Fibroblast of villous mesenchyme (primary cell): ENCODE measurements at places on chromosomes 2 and 18.

DNA sequence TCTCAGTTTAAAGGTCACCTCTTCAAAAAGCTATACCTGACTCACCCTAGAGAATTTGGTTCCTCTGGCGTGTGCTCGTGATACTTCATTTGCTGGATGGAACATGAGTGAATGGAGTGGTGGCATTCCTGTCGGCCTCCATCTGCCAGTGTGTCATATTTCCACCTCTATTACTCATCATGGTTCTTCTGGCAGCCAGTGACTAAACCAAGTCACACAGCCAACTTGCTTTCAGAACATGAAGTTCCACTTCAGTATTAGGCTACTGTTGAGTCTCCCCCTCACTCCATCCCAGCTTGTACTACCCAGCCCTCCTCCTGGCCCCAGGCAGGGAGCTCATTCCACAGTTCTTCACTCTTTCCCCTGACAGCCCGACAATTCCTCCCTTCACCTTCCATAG, 169.8 kb downstream of the MREG start:
- peak; percentile 49 for DNase-seq

GRCh38 chr2:28391564-28392296, 928 bp upstream of the FOSL2 start:
- DNase-seq = peak; percentile 96

DNA sequence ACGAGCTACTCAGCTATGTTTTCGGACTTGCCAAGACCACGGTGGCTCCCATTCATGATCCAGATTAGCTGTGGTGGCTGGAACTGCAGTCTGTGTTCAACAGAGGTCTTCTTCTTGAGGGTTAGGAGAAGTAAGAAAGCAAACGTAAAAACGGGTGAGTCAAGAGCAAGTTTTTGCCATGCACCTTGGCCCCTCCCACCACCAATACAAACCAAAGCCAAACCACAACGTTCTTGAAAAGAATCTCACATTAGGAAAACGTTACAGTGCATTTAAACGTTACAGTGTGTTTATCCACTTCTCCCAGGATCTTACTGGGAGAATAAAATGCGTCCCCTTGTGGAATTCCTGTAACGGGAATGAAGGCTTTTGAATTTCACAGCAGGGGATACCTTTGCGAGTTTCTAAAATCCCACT, 725 bp downstream of the FBXO48 start:
- DNase-seq = peak; percentile 56

DNA sequence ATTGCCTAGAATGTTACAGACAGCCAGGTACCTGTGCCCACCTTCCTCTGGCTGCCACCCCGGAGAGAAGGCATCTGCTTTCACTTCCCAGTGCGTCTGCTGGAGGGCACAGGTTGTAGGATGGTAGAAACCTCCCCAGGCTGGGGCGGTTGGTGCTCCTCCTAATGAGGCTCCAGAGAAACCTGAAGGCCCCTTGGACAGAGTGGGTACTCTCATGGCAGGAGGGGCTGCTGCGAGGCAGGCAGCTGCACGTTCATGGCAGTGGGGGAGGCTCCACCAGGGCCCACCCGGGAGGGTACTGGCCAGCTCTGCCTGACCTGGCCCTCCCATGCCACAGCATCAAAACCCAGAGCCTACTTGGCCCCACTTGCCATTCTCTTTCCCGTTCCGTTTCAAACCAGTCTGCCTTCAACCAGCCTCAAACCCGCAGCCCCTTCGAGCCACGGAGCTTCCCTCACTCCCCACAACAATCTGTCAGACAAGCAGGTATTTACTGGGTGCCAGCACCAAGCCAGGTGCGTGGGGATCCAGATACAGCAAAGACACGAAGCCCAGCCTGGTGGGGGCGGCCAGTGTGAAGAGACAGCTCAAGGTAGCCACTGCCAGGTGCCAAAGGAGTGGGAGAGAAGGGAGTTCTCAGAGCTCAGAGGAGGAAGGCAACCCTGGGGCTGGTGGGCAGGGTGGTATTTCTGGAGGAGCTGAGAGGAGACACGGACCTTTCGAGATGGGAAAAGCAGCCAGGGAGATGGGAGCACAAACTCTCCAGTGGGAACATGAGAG, 229.6 kb downstream of the LOXHD1 start:
- DNase-seq = no peak

GRCh38 chr18:78873926-78874500, 105.6 kb upstream of the SALL3 start:
- DNase-seq = no peak

DNA sequence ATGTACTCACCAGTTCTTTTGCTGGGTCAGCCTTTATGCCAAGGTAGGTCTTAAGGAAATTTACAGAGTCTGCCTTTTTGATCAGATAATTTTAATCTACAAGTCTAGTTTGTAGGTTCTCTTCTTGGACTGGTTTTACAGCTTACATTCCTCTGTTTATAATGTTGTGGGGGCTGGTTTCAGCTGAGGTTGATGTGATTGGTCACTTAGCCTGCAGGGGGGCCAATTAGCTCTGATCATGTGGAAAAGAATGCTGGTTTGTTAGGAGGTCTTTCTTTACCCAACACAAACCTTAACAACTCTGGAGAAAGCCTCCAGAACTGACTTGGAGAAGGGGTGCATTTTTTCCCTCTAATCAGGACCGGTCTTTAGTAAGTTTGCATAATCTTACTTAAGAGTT, at the start of gene KCNJ13:
Gene KCNJ13 (minus strand): TSS at position 131 of the 400 bp plus-strand sequence. CDS start 5,203 bp downstream, outside the sequence.
- peak; percentile 87 for DNase-seq

GRCh38 chr2:191265311-191266170, 20.3 kb downstream of the MYO1B start:
- DNase-seq = peak; percentile 76

- no peak for DNase-seq
These were observed 36.4 kb downstream of the MPHOSPH10 start for GRCh38 chr2:71166812-71167211.

DNA sequence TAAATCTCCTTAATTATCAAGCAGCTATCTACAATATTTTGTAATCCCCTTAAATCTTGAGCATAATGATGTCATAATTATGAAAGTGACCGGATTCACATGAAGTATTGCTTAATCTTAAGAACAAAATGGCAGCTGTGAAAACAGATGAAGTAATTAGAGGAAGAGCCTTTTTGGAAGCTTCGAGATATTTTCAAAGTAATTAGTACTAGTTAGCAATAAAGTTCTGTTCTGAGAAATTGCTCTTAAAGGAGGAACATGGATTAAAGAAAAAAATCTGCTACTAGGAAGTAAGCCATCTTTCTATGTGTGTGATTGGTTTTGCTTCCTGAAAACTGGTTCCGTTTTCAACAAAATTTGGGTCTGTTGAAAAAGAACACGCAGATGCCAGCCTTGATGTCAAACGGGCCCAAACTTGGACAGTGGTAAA, 18.3 kb downstream of the CLUL1 start:
- DNase-seq = peak; percentile 21

DNA sequence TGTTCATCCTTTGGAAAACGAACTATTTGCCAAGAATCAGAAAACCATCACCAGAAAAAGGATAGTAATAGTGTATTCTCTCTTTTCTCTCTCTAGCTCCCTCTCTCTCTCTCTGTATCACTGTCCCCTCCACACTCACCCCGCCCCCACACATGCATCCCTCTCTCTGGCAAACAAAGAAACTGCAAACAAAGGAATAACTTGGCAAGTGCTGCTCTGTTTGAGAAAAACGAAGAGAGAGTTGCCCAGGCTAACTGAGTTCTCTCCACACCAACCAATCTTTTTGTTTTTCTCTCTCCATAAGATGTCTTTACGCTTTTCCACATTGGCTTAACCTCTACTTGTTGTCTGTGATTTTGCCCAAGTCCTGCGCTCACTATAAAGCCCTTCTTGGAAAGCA, 316.2 kb downstream of the EPHA4 start:
- no peak for DNase-seq

GRCh38 chr2:59804732-59805131, 748.7 kb downstream of the BCL11A start:
- DNase-seq = no peak

- DNase-seq = no peak
These were observed 65.1 kb downstream of the TIMM21 start for GRCh38 chr18:74213429-74213828.

DNA sequence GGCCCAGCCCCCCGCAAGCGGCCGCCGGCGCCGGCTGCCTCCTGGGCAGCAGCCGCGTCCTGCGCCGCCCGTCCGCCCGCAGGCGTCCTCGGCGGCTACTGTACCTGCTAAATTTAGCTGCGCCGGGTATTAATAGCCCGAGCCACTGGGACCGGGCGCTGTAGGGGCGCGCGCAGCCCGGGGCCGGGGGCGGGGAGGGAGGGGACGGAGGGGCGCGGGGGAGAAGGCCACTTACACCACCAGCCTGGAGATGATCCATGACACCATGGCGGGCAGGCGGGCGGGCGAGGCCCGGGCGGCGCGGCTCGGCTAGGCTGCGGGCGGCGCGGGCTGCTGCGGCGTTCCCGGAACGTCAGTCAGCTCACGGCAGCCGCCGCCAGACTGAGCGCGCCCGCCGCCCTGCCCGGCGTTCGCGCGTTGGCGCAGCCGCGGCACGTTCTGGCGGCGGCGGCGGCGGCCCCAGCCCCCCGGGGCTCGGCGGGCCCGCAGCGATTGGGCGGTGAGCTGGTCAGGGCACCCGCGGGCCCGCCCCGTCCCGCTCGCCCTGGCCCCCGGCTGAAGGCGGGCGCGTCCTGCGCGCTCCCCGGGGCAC, at the start of gene REEP1:
Gene REEP1 (minus strand): TSS at position 383 of the 592 bp plus-strand sequence. CDS start 116 bp downstream, at position 267.
- DNase-seq = no peak

DNA sequence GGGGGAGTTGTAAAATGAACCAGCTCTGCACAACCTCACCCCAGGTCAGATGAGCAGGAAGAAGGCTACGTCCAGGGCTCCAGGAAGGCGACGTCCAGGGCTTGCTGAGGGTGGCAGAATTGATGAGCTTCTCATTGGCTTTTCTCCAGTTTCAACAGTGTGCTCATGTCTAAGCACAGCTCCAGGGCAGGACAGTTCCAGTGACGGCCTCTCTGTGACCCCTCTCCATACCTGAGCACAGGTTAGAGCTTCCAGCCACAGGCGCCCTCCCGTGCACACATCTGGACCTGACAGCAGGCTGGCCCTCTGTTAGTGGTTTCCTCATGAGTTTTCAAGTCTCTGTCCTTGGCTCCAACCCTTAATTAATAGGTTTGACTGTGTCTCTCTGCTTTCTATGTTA, 327.6 kb downstream of the ZNF516 start:
- no peak for DNase-seq

- DNase-seq = no peak
These were observed 110.3 kb downstream of the RNF152 start for GRCh38 chr18:61782545-61782944.

DNA sequence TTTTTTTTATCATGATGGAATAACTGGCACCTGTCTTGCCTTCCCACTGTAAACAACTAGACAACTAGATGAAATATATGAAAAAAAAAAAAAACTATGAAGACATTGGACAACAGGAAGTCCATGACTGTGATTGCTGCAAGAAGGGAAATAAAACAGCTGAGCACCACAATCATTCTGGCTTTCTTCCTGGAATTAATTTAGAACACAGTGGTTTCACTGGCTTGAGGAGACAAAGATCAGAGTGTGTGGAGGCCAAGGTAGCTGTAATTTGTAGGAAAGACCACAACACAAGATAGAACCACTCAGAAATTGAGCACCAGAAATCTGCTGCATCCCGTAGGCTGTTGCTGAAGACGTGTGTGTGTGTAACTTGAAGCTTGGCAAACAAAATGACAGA, 121.1 kb upstream of the PID1 start:
- DNase-seq = peak; percentile 31

GRCh38 chr2:18356676-18357075, 203.8 kb downstream of the RDH14 start:
- peak; percentile 31 for DNase-seq

- DNase-seq = peak; percentile 44
These were observed 88.8 kb downstream of the EPAS1 start for GRCh38 chr2:46385786-46386577.

DNA sequence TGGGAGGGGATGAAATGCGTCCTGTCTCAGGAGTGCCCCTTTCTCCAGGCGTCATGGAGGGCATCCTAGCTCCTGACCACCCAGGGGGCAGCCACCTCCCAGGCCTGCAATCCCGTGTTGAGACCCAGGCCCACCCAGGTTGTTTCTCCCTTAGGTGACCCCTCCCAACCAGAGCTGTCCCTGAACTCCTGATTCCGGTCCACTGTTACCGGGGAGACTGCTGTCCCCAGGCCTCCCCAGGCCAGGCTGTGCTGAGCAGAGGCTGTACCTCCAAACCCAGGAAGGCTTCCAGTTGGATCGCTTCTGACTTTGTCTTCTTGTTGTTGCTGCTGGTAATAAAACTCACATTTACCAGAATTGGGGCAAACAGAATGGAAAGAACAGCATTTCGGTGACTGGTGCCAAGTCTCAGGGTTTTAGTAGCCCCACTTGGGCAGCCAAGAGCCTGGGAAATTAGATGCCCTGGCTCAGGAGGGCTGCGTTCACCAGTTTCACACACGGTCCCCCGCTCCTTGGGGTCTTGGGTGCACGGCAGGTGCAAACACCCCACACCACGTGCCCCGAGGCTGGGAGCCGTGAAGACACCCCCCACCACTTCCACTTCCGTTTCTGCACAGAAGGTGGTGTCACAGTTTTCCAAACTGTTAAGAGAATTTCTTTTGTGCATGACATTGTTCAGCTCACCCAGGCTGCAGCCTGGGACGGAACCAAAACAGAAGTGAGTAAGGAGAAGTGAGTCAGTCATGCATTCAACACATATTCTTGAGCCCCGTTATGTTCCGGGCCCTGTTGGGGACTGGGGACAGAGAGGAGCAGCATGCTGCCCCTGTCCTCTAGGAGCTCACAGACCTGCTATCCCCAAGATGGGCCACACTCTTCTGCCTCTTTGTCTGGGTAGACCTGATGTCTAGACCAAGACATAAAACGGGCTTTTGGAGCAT, 29.4 kb downstream of the ITM2C start:
- no peak for DNase-seq

DNA sequence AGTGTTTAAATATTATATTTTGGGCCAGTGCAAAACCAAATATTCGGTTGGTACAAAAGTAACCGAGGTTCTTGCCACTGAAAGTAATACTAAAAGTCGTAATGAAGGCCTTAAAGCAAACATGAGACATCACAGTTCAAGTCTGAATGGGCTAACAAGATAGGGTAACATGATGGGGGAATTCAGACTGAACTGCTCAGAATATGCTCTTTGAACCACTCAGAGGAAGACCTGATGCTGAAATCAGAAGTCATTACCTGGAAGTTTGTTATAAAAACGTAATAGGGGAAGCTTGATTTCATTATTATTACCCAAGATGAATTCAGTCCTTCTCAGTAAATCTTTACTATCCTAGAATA, 26.6 kb downstream of the CDKL4 start:
- DNase-seq = no peak

DNA sequence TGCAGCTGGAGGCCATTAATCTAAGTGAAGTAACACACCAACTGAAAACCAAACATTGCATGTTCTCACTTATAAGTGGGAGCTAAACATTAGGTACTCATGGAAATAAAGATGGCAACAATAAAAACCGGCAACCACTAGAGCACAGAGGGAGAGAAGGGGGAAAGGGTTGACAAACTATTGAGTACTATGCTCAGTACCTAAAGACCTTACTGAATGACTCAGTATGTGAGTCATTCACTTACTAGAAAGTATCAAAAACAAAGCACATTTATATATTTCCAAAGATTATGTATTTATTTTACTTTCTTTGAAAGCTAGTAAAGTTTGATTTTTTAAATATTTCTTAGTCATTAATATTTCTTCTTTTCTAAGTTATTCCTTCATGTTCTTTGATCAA, 48.9 kb downstream of the ZNF385B start:
- DNase-seq = no peak
